ENCODE measurements at places on chromosomes 5 and 9.

DNA sequence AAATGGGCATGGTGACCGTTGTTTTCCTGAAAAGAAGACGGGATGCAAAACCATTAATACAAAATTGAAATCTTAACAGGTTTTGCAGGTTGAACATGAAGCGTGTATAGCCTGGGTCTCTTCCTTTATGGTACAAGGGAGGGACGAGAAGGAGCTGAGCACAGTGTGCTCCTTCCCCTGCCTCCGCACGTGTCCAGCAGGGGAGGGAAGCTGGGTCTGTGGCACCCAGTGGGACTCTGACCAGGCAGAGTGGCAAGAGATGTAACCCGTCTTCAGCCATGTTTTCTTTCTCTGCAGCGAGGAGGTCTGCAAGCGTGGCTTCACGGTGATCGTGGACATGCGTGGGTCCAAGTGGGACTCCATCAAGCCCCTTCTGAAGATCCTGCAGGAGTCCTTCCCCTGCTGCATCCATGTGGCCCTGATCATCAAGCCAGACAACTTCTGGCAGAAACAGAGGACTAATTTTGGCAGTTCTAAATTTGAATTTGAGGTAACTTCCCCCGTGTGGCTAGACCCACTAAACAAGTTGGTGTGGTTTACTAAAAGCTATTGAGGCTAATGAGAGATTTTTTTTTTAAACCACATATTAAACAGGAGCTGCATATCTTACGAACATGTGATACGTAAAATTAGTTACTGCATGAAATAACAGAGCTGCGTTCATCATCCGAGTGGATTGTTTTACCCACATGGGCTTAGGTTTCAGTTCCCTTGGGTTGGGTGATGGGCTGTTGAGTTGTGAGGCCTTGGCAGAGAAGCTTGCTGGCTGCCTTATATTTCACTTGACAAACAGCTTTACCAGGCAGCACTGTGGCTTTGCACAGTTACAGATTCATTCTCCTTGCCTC lies 143.7 kb downstream of the TRIO start:
- no peak for DNase-seq

DNA sequence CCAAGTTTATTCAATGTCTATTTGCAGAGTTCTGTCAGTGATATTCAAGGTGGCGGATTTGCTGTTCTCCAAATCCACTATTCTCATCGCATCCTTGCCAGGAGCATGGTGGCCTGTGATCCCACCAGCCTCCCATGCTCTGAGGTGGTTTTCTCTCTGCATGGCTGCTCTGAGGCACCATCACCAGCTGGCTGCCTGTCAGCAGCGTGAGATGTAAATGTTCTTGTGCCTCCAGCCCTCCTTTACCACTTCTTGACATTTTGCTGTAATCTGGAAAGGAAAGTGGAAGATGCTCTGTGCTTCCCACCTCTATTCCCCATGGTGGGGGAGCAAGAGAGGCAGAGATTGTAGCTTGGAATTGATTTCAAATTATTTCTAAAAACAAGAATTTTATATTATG lies 293.6 kb upstream of the SLC24A2 start:
- DNase-seq: no peak

DNA sequence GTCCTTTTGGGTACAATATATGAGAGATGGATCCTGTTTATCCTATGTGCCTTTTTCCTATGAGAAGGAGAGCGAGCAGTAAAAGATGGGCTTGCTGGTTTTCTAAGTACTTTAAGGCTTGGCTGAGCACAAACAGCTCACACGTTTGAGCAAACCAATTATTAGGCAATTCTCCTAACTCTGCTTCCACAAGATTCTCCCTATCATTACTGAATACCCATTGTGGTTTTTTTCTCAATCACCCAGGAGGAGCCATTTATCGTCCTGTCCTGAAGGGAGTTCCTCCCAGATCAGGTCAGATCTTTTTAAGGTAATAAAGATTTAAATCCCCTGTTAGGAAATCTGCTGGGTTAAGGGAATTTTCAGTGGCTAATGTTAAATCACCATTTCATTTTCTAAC lies 19.4 kb upstream of the C1QTNF3 start:
- DNase-seq: no peak

- no peak for DNase-seq
Observed at GRCh38 chr9:123985869-123986268, 25.7 kb upstream of the LHX2 start.

GRCh38 chr9:8766096-8766495 lies 966.5 kb upstream of the DMAC1 start:
- no peak for DNase-seq

DNA sequence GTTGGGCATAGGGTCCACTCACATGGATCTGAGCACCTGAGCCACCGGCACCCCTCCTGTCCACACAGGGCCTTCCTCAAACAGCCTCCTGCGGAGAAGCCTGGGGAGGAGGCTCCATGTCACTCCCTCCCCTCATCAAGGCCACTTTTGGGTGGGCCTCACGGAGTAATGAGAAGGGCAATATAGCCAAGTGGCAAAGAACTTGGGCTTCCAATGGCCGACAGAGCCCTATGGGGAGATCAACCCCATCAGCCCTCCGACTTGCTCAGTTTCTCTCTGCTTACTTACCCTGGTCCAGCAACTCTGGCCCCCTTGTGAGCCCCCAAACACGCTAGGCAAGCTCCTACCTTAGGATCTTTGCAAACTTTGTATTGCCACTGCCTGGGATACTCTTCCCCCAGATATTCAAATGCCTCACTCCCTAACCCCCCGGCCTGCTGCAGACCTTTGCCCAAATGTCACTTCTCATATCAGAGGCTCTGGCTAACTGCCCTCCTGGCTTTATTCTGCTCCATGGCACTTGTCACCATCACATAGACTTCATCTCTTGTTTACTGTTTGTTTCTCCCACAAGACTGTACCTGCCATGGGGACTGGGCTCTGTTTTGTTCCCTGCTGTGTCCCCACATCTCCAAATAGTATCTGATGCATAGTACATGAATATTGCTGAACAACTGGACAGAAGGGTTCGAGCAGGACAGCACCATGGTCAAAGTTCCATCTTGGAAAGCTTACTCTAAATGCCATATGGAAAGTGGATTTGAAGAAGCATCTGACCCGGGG lies 220.8 kb downstream of the FSTL4 start:
- no peak for DNase-seq

DNA sequence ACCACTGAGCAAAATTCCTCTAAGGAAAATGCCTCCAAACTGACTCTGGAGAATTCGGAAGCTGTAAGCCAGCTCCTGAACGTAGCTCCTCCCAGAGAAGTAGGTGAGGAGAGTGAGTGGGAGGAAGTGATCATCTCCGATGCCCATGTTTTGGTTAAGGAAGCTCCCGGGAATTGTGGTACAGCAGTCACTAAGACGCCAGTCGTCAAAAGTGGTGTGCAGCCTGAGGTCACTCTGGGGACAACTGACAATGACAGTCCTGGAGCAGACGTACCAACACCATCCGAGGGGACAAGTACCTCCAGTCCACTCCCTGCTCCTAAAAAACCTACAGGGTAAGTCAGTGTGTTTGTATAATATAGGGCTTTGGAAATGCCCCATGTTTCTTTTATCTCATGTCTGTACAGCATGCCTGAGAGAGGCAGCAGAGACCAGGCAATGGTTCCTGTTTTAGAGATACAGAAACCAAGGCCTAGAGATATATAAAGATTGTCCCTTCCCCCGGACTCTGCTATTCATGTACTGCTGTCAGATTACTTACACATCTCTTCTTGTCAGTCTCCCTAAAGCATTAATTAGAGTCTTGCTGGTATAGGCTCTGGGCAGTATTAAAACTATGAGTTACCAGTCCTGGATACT lies 23.9 kb downstream of the HMGXB3 start:
- DNase-seq: no peak

DNA sequence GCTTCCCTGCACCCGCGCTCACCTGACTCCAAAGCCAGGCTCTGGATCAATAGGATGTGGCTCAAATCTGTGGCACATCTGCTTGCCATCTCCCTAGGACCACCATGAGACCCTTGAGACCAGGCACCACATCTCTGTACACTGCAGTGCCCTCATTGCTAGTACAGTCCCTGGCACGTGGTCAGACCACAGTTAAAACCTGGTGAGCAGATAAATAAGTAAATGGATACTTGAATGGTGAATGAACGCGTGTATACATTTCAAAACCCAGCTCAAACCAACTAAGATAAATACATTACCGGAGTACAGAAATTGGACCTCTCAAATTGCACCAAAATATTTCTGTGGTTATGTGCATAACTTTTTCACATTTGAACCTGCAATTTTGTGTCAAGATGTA lies 221.2 kb upstream of the IRX4 start:
- DNase-seq: no peak

GRCh38 chr5:172133359-172134029 lies 54.5 kb downstream of the STK10 start:
- DNase-seq: peak; percentile 19

GRCh38 chr5:119353213-119353612 lies 2.6 kb upstream of the TNFAIP8 start:
- DNase-seq: no peak

- DNase-seq: no peak
Observed at GRCh38 chr5:127025467-127025866, 4.9 kb downstream of the MARCHF3 start.

- DNase-seq: no peak
Observed at GRCh38 chr9:108296056-108296455, 559.7 kb downstream of the ACTL7B start.

- DNase-seq: no peak
Observed at GRCh38 chr5:71747182-71747581, 28.1 kb downstream of the CARTPT start.

DNA sequence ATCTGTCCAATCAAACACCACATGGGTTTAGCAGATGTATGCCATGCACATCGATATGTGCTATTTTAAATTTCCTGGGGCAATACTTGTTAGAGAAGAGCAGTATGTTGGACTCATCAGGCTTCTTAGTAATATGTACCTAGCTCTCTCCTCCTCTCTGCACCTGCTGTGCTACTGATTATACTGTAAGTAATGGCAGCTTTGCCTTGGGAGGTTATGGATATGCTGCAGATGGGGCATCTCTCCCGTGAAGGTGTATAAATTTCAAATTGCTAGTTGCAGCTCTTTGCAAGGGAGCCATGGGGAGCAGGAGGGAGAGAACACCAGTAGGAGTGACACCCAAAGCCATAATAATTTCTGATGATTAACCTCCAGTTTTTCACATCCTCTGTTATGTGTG lies 101.5 kb downstream of the SPATA31D1 start:
- no peak for DNase-seq

DNA sequence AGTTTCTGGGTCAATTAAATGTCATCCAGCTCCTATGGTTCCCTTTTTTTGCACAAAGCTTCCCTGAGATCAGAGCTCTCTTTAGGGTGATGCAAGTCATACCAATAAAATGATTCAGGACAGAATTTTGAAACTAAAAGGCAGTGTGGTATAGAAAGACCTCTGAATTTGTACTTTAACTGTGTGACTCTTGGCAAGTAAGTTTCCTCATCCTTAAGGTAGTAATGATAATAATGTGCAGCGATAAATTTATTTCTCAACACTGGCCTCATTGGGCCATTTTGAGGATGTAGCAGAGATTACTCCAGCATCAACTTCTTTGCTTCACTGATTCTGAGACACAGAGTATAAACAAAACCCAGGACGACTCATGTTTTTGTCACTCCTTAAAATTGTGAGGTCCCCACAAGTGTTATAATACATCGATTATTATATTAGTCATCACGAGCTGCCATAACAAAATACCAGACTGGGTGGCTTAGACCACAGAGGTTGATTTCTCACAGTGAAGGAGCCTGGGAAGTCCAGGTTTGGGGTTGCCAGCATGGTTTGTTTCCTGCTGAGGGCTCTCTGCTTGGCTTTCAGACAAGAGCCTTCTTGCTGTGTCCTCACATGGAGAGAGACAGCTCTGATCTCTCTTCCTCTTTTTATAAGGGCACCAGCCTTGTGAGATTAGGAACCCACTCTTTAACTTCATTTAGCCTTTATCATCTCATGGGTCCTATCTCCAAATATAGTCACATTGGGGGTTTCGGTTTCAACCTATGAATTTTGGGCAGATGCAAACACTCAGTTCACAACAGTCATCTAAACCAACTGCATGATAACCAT lies 293.0 kb downstream of the ZNF608 start:
- no peak for DNase-seq

- DNase-seq: no peak
Observed at GRCh38 chr9:93033531-93033930, 25.0 kb upstream of the SUSD3 start.

GRCh38 chr5:173450188-173450587 lies 122.0 kb upstream of the STC2 start:
- no peak for DNase-seq

DNA sequence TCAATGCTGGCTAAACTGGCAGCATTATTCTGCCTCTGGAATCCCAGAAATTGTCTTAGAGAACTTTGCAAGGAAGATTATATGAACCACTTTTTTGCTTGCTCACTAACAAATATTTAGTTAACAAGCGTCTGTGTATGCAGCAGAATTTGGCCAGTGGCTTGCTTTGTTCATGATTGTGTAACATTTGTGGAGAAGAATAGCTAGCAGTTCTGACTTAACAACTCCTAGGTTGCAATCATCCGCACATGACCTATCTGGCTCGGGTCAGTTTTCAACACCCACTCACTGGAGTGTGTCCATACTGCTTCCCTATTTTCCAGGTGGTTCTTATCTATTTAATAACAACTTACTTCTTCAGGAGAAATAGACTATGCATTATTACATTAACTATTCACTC lies 98.5 kb downstream of the SNX18 start:
- no peak for DNase-seq

DNA sequence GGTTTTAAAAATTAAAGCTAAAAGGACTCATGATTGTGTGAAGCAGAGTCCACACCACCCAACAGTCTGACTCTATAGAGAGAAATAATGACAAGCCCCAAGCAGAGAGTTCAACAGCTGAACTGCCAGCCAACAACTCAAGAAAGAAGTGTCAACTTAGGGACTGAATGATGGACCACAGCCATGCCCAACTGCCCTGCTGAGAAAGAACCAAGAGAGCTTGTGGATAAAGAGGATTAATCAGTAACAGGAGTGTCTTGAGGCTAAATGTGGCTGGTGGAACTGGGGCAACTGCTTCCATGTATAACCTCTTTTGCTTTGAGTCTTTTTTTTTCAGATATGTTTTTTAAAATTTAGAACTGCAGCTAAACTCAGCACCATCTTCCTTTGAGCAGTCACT lies 109.3 kb downstream of the HSD17B3 start:
- no peak for DNase-seq

DNA sequence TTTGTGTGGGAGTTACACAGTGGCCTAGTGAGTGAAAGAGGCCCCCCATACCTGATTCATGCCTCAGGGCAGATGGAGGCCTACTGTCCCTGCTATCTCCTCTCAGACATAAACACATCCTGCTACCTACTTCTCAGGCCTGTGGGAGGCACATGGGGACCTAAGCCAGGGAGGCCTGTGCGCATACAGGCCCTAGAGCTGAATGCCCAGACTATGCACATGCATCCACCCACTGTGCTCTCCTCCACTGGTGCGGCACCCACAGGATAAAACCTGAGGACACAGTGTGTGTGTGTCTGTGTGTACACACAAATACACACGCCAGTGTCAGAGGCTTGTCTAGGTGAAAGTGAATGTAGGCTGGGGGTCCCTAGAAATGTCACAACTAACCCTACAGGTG lies 1.4 kb downstream of the PAX5 start:
- DNase-seq: no peak

GRCh38 chr5:74262544-74263207 lies 377.9 kb downstream of the ENC1 start:
- no peak for DNase-seq

GRCh38 chr5:96692441-96692840 lies 30.3 kb downstream of the CAST start:
- DNase-seq: no peak

GRCh38 chr5:6358434-6358820 lies 19.9 kb downstream of the MED10 start:
- DNase-seq: no peak

- no peak for DNase-seq
Observed at GRCh38 chr9:128142061-128142460, 7.2 kb upstream of the LCN2 start.

- DNase-seq: no peak
Observed at GRCh38 chr5:10691826-10692785, 68.9 kb downstream of the DAP start.
